ENCODE measurements at places on chromosomes 5 and 9.

GRCh38 chr9:10649076-10649475 is 36.3 kb upstream of the PTPRD start:
- no peak for DNase-seq

- DNase-seq: no peak
Observed at GRCh38 chr5:81095835-81096234, 135.7 kb downstream of the RASGRF2 start.

DNA sequence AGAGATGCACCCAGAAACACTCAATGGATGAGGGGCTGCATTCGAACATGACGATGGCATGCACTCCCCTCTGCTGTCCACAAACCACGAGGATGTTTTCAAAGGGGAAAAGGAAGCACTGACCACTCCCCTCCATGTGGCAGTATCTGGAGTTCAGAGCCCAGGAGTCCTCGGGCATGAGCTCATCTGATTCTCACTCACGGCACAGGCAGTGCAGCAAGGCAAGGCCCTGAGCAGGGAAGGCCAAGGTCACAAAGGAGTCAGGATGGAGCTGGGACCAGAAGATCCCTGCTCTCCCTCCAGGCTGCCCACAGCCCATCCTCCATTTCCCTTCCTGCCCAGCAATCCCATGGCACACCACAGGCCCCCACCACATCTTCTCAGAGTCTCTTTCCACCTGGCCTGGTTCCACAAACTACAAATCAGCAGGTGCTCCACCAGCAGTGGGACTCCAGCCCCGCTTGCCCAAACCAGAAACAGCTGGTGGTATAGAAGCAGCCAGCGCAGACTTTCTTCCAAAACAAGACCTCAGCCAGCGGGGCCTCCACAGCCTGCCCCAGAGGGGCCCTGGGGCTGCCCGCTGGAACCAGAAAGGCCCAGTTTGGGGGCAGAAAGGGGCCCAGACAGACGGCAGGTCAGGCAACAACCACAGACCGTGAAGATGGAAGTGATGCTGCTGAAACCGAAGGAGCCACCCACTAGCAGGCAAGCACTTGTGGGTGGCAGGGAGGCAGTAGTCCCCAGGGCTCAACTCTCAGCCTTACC is 12.2 kb downstream of the TNIP1 start:
- no peak for DNase-seq

DNA sequence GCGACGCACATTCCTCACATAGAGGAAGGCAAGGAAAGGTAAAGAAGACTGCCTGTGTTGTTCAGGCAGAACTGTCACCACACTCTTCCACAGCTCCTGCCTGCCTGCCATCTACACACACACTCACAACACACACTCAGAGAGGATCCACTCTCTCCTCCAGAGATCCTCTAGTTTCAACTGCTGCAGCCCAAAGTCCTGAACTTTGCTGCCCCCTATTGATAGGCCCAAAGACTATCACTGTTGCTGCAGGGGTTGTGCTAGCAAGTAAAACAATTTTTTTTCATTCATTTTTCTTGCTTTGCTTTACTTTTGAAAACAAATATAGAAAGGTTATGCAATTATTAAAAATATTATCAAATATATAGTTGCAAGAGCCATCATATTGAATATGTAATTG is 5.9 kb upstream of the CFAP90 start:
- DNase-seq: peak; percentile 46

GRCh38 chr5:36033486-36033885 is 33.2 kb downstream of the UGT3A2 start:
- no peak for DNase-seq

GRCh38 chr5:9549941-9550340 is 4.1 kb upstream of the SEMA5A start:
- no peak for DNase-seq

GRCh38 chr5:135578305-135578684 is 496 bp downstream of the CXCL14 start:
- no peak for DNase-seq

GRCh38 chr9:119368179-119368578 is 1.1 kb downstream of the BRINP1 start:
- no peak for DNase-seq

DNA sequence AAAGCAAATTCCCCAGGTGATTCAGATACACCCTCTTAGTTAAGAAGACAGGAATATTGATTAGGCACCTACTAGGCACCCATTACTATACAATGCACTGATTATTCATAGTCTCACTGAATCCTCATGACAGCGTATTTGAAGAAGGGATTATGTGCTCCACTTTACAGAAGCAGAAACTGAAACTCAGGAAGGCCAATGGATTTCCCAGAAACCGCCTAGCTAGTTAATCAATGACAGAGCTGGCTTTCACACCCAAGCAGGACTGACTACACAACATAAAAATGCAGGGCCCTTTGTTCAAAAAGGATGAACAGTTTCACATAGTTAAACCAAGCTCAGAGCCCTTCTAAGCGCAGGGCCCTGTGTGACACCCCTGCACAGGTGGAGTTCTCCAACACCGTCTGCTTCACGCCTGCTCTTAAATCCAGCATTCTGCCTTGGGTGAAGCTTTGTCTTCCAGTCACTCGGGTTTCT is 117.3 kb downstream of the TTLL11 start:
- no peak for DNase-seq

- DNase-seq: peak; percentile 32
Observed at GRCh38 chr5:159442206-159442850, 112.0 kb upstream of the IL12B start.

DNA sequence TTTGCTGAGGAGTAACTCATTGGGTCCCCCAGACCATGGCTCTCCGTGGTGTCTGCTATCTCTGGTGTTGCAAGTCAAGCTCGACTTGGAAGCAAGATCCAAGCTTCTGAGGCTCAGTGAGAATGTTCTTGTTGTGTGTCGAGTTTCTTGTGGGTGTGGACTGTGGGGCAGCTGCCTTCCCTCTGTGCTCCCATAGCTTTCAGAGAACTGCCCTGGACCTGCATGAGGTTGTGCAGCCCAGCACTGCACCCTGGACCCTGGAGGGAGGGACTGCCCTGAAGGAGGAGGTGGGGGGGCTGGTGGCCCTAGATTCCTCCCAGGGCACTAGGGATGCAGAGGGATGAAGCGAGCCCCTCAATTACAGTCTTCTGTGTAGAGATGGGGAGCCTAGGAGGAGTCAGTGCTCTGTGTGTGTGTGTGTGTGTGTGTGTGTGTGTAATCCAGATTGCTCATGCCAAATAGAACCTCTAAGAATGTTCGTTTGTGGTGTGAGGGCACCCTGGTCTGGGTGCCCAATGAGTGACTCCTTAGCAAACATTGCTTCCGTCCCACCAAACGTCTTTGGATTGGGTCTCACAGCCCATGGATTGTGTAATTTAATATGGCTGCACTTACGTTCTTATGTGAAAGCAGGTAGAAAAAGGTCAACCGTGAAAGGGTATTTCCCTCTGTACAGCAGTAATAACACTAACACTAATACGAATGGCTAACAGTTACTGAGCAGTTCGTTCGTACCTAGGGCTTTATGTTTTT is 143.3 kb upstream of the LMX1B start:
- DNase-seq: no peak

GRCh38 chr5:154997746-154998145 is 15.8 kb upstream of the KIF4B start:
- peak; percentile 23 for DNase-seq

GRCh38 chr9:106861640-106862109 is 1.3 kb upstream of the ZNF462 start:
- DNase-seq: no peak

- no peak for DNase-seq
Observed at GRCh38 chr5:132466433-132467286, 23.9 kb downstream of the IRF1 start.

DNA sequence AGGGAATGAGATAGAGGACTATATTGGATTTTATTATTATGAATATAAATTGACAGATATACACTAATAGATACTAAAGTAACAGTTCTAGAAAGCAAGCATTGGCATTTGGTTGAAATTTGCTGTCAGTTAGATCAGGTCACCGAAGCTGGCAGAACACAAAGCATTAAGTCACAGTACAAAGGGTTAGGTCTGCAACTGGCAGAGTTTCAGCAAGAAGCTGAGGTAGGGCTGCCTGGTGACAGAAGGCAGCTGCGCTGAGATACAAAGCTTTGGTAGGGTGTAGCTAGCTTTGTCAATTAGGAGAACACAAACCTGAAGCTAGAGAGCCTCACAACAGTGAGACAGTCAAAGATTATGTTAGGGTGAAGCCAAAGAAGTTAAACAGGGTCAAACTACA is 6.3 kb upstream of the CSNK1G3 start:
- DNase-seq: no peak

DNA sequence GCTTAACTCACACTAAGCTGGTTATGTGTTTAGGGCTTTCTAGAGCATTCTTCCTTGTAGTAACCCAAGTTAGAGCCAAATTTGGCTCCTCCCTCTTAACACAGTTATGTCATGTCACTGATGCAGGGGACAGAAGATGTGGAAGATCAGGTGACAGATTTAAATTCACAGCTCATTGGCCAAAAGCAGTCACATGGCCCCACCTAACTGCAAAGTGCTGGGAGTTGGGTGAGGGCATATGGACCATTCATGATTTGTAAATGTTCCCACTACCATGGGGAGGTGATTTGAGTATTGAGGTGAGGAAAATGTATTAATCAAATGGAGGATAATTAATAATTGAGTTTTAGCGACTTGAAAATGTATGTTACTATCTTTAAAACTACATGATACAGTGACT is 829.4 kb downstream of the CDH12 start:
- no peak for DNase-seq

DNA sequence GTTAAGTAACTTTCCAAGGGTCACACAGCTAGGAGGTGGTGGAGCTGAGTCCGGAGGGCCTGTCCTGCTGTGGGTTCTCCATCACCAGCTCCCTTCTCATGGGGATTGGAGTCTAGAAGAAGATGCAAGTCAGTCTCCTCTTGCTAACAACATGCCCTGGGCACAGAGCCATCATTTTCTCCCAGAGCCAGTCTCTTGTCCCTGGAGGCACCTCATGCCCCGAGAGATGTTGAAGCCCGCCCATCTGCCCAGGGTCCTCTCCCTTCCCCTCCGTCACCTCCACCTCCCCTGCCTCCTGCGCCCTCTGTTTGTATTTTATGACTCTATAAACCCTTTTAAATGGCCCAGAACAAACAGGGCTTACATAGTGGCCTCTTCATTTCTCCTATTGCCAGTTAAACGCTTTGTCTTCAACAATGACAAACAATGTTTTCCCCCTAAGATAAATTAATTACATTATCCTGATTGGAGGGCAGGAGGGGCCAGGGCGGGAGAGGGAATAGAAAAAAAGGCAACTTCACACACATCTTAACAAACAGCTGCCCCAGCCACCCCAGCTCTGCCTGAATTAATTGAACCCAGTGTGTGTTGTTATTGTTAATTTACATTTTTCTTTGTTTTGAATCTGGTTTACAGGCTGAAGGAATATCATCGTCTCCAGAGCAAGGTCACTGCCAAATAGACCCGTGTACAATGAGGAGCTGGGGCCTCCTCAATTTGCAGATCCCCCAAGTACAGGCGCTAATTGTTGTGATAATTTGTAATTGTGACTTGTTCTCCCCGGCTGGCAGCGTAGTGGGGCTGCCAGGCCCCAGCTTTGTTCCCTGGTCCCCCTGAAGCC is 55.8 kb downstream of the ASS1 start:
- DNase-seq: no peak

- DNase-seq: peak; percentile 45
Observed at GRCh38 chr5:56026863-56027300, 32.1 kb upstream of the IL6ST start.

DNA sequence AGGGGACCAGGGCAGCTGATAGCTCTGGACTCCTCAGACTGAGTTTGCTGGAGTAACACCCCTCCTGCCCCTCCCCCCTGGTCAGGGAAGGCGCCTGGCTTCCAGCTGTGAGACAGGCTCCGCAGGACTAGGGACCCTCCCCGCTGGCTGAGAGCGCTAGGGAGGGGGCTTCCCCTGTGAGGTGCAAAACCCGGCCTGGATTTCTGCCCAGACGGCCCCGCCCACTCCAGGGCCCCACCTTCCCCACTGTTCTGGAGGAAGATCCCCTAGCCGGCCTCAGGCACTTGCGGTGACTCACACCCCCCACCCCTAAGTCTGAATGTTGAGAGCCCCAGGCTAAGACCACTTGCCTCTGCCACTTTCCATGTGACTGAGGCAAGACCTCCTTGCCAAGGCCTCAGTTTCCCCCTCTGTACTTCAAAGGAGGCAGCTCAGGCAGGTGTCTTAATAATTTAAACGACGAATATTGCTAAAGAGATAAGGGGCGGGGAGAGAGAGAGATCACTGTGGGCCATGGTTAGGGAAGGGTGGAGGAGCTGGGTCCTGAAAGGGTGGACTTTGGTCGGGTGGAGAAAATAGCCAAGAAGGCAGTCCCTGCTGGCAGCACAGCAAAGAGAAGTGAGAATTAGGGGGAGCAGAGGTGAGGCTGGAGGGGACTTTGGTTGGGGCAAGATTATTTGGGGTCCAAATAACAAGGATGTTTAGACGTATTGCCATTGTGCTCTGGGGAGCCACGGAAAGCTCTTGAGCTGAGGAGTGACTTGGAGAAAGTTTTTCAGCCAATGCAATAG is 1.0 kb upstream of the DAB2IP start:
- DNase-seq: peak; percentile 52

GRCh38 chr9:128424268-128424780 is 3.7 kb downstream of the CERCAM start:
- no peak for DNase-seq

DNA sequence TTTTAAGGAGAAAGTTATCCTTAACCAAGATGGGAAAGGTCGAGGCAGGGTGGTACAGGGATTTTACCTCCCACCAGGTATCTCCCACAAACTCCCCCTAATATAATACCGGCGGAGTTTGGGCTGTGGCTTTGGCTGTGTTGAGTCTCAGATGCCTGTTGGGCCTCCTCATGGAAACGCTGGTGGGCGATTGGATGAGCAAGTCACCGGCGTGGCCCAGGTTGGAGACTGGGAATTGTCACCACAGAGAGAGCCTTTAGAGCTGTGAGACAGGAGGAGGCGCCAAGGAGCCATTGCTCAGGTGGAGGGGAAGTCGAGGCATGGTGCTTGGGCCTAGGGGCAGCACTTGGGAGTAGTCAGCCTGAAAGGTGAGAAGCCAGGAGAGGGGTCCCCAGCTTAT is 3.4 kb upstream of the CAMSAP1 start:
- DNase-seq: no peak

DNA sequence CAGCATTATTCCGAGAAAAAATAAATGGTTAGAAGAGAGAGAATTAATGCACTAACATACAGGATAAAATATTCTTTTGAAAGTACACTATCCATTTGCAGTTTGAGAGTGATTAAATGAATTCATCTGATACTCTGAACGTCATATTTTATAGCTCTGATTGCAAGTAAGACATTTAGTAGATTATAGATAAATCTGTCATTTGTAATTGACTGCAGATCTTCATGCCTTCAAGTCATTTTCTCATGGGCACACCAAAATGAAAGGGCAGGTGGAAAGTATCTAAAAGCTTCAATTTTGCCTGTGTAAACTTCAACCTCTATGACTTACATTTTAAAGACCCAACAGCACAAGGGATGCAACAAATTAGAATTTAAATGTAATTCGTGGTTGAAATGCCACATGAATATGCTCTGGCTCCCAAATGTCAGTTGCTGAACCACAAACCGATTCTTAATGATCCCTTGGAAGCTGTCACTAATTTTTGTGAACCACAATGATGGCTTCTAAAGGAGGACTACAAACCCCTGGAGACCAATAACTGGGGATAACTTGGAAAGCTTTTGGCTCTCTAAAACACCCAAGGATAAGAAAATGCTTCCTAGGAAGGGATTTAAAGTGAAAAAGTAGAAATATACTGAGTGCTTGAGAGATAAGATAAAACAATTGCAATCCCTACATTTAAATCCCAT is 3.9 kb downstream of the TYRP1 start:
- DNase-seq: no peak

- DNase-seq: no peak
Observed at GRCh38 chr5:956941-957747, 51.5 kb upstream of the NKD2 start.
